ENCODE measurements at places on chromosomes 7 and 10.

- no peak for DNase-seq
Measured at GRCh38 chr10:88243836-88244730, 339.0 kb downstream of the RNLS start.

GRCh38 chr10:120017733-120018417 is 125.3 kb downstream of the SEC23IP start:
- DNase-seq = no peak

DNA sequence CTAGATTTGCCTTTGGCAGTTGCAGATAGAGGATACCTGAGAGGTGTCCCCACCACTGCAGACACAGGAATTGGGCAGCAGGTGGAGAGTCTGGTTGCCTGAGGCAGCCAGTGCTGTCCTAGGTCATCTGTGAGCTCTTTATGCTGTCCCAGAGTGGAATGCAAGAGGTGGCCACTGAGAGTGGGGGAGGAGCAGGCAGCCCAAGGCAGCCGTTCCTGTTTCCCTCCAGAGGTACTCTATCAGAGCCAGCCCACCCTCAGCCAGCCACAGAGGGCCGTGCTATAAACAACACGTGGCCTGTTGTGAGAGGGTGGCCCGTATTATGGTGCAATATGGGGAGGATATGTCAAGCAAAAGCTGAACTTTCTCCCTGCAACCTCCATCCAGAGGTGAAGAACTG is 8.5 kb downstream of the LRRC18 start:
- no peak for DNase-seq

DNA sequence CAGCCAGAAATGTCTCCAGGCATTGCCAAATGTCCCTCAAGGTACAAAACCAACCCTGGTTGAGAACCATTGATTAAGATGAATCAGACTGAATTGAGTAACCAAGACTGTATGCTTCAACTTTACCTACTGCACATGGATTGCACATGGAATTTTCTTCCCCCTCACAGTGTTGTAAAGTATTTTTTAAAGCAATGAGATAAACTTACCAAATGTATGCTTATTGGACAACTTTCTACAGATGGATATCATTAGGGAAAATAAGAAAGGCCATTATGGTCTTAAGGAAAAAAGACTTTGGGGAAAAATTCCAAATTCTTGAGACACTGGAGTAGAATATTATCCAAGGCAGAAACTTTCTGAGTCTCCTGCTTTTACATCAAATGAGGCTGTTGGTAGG is 20.9 kb upstream of the MTPN start:
- no peak for DNase-seq

DNA sequence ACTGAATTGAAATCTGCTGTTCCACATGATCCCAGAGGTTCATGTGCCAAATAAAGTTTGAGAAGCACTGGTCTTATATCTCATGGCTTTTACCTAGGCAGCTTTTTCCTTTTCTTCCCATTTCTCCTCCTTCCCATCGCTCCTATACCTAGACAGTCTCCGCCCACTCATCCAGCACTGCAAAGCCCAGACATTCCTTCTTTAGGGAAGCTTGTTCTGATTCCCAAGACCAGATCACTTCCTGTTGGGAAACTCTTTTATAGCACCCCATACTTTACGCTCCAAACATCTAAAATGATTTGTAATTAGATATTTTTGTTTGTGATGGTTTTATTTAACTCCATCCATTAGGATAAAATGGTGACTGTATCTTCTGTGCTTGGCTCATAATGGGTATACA is 75.9 kb downstream of the BMPER start:
- no peak for DNase-seq

DNA sequence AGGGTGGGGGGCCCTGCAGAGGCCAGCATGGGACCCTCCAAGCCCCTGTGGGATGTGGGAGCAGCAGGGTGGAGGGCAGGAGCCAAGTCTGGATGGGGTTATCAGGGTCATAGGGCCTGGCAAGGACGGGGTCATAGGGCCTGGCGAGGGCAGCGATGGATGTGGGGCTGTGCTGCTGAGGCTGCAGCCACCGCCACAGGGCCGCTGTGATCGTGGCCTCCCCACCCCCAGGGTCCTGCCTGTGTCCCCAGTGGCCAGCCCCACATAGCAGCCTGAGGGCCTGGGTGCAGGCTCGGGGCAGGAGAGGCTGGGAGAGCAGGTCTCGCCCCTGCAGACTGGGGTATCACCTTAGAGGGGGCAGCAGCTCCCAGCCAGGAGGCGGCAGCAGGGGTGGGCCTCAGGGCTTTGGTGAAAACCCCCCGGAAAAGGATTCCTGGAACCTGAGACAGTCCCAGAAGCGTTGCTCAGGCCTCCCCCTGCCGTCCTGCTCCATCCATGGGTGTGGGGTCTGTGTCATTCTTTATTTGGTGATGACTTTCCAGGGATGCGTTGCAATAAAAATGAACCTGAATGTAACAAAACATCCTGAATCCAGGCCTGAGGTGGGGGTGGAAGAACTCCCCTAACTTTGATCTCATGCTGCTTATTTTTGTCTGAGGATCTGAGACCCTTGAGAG is 107.3 kb upstream of the SHH start:
- DNase-seq = no peak

DNA sequence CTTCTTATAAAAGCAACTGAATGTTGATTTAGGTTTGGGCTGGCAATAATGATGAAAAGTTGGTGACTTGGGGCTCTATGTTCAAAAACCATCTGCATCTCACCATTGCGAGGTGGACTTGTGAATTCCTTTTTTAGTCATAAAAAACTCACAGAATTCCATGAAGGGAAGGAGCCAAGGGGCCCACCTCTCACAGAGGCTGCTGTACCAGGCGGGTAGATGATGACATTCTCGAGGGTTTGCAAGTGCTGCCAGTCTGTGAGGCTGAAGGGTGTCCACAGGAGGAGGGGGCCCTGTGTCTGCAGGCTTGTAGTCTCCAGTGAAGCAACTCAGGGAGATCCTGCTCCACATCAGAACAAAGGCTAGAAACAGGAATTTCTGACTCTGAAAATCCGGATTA is 195.5 kb upstream of the ZNF32 start:
- DNase-seq = no peak

- no peak for DNase-seq
Measured at GRCh38 chr10:10865913-10866312, 151.8 kb upstream of the CELF2 start.

- no peak for DNase-seq
Measured at GRCh38 chr7:129728875-129729467, 117.5 kb downstream of the NRF1 start.

DNA sequence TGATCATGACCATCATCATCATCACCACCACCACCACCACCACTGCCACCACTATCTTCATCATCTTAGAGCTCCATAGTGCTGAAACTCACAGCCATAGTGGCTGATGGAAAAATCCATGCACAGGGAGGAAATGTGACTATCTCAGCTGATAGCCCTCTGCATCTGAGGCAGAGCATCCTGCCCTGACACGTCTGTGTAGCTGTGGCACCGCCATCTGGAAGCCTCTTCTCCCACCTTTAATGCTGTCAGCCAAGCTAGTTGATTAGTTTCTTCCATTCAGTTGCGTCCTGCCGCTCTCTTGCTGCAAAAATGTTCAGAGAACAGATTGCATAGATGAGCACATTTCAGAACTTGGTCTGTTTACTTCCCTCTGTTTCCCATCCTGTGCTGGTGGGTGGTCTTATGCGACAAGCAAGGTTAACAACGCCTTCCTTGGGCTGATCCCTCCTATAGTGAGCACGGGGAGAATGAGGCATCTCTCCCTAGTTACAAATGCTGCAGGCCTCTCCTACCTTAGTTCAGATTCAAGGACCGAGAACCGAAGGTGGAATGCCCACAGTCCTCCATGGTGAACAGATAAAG is 478.6 kb downstream of the PLXNA4 start:
- no peak for DNase-seq

GRCh38 chr7:24831240-24831639 is 74.0 kb upstream of the GSDME start:
- no peak for DNase-seq

GRCh38 chr10:76935941-76936613 is 701.5 kb downstream of the KCNMA1 start:
- DNase-seq = peak; percentile 36

DNA sequence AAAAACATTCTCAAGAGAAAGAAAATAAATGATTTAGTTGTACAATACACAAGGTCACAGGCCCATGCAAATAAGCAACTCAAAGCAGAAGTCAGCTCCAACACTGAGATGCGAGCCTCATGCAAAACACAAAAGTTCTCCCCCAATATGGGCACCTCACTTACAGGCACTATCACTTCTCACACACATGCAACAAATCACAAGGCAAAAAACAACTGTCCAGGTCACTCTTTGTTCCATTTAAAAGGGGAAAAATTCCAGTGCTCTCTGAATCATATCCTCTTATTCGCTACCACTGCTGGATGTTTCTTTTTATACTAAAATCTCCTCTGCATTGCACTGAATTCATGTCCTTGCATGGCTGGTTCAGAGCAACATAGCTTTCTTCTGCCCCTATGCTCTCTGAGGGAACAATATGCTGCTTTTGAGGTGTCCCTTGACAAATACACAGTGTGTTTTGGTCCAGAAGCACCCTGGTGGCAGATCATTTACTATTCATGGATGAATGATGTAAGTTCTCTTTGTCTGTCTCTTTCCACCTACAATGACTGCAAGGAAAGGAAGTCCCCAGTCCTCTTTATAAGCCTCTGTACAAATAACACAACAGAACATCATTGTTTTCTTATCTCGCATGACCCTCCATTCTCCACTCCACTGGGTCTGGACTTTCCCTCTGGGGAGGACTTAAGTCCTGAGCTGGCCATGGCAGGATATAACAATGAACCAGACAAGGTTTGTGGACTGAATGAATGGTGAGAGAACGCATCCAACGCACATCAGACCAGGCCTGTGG is 85.4 kb upstream of the GSDME start:
- DNase-seq = peak; percentile 58

DNA sequence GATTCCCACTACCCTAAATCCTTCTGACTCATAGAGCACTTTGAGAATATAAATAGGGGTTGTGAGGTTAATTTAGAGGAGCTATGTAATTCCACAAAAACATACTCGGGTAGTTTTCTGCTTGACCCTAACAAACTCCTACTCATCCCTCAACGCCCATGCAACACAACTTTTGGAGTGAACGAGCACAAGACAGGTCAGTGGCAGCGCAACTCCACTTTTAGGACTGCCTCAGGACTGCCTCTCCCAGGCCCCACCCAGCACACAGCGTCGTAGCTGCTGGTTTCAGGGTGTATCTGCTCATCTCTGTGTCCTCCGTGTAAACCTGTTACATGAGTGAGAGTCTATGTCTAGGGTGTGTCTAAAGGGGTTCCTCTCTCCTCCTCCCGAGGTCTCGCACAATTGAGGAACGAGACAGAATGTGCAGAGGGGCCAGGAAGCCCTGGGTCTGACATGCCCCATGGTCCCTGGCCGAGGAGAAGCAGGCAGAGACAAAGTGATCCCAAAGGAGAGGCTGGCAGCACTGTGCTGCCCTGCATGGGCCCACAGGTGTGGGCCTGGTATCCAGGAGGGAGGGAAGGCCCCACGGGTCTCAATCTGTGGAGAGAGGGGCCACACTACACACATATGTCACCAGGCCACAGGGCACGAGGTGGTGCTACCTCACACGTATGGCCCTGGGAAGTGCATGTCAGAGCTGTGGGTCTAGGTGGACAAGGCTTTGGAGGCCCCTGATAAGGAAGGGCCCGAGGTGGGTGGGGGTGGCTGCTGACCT is 45.5 kb downstream of the CAMK2B start:
- DNase-seq = no peak

DNA sequence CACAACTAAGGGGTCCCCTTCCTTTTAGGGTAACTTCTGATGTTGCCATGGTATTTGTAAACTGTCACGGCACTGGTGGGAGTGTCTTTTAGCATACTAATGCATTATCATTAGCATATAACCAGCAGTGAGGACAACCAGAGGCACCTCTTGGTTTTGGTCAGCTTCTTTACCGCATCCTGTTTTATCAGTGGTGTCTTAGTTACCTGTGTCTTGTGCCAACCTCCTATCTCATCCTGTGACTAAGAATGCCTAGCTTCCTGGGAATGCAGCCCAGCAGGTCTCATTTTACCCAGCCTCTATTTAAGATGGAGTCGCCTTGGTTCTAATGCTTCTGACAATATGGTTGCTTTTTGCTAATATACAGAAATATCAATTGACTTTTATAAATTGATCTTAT is 54.9 kb downstream of the AHCYL2 start:
- no peak for DNase-seq

DNA sequence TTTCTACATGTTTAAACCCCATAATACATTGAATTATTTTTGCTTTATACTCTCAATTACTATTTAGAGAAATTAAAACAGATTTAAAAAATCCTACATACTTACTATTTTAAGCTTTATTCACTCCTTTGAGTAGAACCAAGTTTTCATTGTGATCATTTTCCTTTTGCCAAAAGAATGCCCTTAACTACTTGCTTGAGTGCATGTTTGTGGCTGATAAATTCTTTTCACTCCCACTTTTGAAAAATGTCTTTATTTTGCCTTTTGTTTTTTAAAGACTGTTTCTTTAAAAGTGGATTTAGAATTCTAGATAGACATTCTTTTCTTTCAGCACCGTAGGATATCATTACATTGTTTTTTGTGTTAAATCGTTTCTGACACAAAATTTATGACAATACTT is 22.3 kb upstream of the AGR3 start:
- no peak for DNase-seq

- DNase-seq = no peak
Measured at GRCh38 chr10:110363572-110364411, 59.1 kb upstream of the SMNDC1 start.

GRCh38 chr10:63527401-63527800 is 6.2 kb downstream of the REEP3 start:
- no peak for DNase-seq

- DNase-seq = no peak
Measured at GRCh38 chr10:16184096-16184597, 252.7 kb upstream of the PTER start.

DNA sequence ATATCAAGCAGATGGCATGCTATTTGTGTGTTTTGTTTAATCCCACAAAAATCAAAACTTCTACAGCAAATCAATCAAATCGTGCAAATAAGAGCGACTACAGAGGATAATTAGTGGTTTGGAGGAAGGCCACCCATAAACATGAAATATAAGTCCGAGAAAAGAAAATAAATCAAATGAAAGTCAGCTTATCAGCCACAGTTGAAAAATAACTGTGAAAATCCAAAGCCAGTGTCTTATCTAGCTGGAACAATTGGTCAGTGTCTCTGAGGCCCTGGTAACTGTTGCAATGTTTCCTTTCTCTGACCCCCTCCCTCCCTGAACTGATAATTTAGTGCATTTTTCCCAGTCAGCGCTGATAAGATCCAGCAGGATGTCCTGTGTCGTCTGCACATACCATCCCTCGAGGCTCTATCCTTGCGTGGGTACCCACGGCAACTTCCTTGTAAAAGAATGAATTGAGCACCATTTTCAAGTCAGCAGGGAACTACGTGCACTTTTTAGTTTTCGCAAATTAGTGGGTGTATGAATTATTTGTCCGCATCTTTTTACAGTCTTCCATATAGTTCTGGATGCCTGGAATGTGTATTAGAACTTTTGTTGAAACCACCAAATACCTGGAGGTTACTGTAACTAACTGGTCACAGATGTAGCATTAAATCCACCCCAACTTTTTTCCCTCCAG is 10.8 kb upstream of the JCAD start:
- no peak for DNase-seq

GRCh38 chr7:87151729-87152111 is 533 bp upstream of the DMTF1 start:
- no peak for DNase-seq

- DNase-seq = no peak
Measured at GRCh38 chr10:112938808-112939482, 11.1 kb upstream of the TCF7L2 start.

GRCh38 chr7:131562941-131563340 is 6.5 kb upstream of the PODXL start:
- DNase-seq = no peak

- DNase-seq = no peak
Measured at GRCh38 chr7:80883154-80884025, 35.5 kb downstream of the SEMA3C start.

All from NCI-H2081 (cell line).